Fibroblast of skin of back (primary cell): ENCODE measurements at places on chromosomes 2 and 18.

DNA sequence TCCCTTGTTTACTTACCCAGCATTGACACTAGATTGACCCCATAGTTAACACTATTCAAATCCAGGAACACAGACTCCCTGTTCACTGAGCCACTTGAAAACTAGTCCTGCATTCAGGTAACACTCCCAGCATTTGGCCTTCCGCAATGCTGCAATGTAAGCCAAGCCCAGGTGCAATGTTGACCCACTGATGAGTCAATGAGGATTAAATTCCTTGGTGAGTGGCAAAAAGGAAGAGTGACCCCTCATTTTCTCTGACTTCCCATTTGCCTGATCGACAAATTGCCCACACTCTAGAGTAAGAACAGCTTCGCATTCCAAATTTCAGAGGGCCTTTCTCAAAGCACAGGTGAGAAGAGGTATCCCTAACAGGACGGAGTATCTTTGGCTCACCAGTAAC lies 251.9 kb downstream of the FBXO15 start:
- no peak for DNase-seq

DNA sequence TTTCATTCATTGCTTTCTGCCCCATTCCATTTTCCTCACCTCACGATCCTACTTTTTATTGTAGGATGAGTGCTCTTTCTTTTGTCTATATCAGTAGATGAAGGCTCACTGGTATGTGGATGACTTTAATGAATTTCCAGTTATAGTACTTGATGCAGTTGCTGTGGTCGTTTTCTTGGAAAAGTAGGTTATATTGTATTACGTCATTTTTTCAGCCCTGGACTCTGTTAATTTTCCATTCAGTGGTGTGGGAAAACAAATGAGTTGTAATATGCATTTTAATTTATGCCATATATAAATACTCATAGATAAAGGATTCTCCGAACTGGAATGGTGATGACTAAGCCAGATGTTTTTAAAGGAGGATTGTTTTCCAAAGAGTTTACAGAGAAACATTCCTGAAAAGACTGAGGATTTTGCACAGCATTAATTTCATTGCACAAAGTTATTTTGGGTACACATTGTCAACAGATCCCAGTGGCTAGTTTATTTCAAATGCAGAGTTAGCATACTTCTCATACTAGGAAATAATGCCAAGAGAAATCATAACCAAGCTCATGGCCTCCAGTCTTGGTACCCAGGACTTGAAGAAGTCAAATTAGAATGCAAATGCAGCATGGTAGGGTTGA lies 189.7 kb downstream of the PAX3 start:
- DNase-seq, result no peak

DNA sequence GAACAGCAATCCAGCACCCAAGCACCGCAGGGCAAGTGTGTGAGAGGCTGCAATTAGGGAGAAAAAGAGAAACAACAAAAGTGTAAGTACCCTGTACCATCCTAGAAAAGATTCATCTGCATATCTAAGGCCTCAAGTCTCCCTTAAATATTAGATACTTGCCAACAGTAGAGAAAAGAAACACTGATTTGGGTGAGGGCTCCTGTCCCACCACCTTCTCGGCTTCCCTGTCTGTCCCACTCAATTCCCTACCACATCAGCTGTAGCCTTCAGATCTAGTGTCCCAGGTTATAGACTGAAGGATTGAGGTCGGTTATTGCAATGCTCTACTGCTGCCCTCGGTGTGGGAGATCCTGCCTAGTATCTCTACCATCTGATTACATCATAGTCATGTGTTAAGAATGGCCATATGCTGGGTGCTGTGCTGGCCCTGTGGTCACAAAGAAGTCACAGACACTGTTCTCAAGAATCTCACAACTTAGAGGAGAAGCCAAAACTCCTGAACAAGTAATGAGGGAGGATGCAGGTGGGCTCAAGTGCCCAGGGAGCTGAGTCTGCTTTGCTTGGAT lies 2.5 kb downstream of the RAX start:
- DNase-seq, result no peak

GRCh38 chr2:61898810-61899209 lies 6.7 kb upstream of the COMMD1 start:
- peak; percentile 14 for DNase-seq

- DNase-seq, result peak; percentile 65
Measured at GRCh38 chr18:13382366-13382953, 163.9 kb downstream of the LDLRAD4 start.

DNA sequence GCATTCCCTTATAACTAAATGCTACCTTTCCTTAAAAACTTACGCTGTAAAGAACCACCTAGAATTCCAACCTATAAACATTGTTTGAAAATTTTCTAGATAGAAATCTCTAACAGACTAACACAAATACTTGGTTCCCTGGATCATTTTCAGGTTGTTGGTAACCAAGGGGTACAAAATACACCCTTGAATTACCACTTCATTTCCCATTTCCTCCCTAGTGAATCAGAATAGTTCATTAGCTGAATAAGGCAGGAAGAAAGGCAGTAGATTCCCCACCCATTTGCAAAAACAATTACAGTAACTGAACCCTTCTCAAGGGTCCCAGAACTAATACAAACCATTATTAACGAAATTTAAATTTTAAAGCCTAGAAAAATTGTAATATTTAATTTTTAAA lies 5.5 kb downstream of the MEX3C start:
- DNase-seq, result no peak
